ENCODE measurements at places on chromosomes 7 and 10.

GRCh38 chr10:78212060-78212785 is 178.6 kb downstream of the RPS24 start:
- peak; percentile 67 for DNase-seq

DNA sequence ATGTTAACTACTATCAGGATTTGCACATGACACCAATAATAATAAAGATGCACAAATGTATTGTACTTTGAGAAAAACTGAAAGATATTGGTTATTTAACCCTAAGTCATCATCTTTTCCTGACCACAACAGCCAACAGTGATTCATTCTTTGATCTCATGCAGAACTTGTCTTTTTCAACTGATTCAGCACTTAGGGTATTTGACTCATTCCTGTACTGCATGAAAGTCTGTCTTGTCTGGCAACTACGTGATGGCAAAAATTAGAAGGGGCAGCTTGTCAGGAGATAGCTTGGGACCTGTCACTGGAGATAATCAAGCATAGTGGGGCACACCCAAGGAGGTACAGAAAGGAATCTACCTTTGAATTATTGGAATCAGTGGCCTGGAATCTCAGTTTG is 77.8 kb upstream of the LRRC17 start:
- no peak for DNase-seq

GRCh38 chr7:45690762-45691150 is 116.6 kb downstream of the ADCY1 start:
- no peak for DNase-seq

DNA sequence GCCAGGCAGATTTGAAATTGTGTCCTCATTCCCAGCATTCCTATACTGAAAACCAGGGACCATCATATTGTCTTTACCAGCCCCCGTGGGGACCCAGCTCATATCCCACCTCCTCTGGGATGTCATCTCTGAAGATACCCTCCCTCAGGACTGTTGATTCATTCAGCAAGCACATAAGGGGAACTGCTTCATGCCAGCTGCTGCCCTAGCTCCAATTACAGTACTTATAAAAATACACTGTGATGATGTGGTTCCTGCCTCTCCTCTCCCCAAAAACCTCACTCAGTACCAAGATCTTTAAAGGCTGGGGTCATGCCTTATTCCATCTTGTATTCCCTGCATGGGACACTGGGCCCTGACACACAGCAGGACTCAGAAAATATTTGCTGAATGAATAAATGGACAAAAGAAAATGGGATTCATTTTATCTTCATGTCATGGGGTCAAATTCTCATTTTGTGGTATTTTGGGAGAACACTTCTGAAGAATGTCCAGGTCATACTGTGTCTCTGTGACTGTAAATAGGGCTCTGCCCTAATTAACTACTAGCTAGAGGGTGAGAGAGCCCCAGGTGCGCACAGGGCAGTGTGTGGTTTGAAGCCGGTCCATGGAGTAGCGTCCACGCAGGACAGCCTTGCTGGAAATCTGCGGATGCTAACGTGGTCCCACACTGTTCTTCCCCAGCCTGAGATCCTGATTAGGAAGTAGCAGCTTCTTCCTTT is 29.0 kb upstream of the DAGLB start:
- no peak for DNase-seq

GRCh38 chr7:130400120-130400572 is 19.9 kb downstream of the CPA1 start:
- no peak for DNase-seq

DNA sequence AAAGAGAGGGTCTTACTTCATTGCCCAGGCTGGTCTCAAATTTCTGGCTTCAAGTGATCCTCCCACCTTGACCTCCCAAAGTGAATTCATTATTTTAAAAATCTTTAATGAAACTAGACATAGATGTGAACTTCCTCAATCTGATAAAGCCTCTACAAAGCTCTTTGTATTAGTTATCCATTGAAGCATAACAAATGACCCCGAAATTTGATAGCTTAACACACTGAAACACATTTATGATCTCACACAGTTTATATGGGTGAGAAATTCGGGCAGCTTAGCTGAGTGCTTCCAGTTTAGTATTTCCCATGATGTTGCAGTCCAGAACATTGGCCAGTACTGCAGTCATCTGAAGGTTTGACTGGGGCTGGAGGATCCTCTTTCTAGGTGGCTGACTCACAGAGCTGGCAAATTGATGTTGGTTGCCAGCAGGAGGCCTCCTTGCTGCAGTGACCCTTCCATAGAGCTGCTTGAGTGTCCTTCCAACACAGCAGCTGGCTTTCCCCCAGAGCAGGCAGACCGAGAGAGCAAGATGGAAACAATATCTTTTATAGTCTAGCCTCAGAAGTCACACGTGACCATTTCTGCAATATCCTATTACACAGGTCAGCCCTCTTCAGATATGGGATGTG is 16.6 kb upstream of the WNT8B start:
- no peak for DNase-seq

DNA sequence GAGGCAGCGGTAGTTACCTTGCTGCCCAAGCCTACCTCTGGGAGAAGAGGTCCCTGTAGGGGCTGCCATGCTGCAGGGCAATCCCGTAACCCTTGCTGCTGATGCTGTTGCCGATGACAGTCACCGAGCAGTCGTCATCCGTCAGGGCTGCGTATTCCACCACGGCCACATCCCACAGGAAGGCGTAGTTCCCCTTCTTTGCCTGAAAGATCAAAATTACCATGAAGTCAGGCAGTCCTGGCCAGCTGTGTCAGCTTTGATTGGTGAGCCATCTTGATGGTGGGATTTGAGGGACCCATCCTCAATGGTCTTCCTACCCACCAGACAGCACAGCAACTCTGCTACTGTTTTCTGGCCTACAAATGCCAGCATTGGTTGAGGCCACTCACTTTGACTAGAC is 746.8 kb downstream of the GRID1 start:
- no peak for DNase-seq

DNA sequence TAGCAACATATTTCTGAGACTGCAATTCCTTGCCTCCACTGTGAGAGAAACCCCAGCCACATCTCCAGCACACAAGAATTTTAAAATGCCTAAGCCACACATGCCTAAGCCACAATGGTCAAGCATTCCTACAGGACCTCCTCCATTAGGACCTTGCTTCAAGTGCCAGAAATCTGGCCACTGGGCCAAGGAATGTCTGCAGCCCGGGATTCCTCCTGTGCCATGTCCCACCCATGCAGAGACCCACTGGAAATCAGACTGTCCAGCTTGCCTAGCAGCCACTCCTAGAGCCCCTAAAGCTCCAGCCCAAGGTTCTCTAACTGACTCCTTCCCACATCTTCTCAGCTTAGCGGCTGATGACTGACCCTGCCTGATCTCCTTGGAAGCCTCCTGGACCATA is 117.5 kb downstream of the AHR start:
- no peak for DNase-seq

DNA sequence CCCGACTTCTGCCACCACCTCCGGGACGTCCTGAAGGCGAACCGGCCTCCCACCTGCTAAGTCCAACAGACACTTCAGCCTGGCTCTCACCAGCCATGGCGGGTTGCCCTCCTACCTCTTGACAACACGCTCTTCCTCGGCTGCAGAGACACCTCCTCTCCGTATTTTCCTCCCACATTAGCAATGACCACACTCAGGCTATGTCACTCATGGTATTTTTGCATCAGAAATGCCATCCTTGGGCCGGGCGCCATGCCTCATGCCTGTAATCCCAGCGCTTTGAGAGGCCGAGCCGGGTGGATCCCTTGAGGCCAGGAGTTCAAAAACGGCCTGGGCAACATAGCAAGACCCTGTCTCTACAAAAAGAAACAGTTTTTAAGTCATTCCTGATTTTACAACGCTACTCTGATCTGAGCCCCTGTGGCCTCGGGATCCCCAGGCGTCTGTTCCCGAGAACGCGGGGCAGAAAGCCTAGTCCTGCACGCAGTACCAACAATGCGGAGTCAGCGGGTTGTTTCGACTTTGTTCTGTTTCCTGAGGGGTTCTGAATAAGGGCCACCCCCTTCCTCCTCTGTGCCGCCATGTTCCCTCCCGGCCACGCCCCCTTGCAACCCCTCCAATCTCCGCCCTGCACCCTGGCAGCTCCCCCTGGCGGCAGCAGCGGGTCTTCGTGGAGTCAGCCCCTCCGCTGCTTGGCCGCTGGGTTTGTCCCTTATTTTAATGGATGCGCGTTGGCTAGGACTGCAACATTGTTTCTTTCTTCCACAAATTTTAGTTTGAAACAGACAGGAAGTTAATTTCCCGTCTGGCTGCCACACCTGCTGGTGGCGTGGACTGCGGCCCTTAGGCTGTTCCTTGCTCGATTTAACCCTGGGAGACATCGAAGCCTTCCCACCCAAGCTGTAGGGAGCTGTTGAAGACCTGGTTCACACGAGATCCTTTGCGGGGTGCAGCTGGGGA is 9.7 kb upstream of the ZFAND2A start:
- no peak for DNase-seq

GRCh38 chr10:84784749-84785148 is 456.4 kb downstream of the CCSER2 start:
- DNase-seq = no peak

- no peak for DNase-seq
These were observed 171.0 kb downstream of the SND1 start for GRCh38 chr7:127822822-127823508.

DNA sequence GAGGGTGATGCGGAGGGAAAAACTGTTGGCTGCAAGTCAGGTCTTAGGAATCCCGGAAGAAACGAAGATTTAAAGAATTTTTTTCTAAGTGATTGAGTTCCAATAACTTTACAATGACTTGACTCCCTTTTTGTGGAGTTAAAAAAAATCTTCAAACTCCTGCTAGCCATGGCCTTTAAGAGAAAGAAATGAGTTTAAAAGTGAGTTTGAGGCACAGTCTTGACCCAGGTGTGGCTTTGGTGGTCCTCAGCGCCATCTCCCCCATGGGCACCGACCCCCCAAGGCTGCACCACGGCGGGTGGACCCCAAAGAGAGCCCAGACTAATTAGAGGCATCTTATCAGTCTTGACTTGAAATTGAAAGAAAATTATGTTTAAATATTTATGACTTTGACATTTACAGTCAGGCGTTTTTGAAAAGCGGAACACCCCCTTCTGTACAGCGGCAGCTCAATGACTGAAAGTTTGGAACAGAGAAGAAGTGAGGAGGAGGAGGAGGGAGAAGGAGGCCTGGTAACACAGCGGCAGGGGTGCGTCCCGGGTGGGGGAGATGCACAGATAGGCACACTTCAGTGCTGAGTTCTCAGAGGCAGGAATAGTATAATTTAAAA is 349.6 kb downstream of the DNAJB6 start:
- DNase-seq = no peak

GRCh38 chr7:132544025-132544424 is 32.2 kb downstream of the PLXNA4 start:
- DNase-seq = no peak

GRCh38 chr7:152462995-152463708 is 27.3 kb upstream of the KMT2C start:
- DNase-seq = peak; percentile 93

DNA sequence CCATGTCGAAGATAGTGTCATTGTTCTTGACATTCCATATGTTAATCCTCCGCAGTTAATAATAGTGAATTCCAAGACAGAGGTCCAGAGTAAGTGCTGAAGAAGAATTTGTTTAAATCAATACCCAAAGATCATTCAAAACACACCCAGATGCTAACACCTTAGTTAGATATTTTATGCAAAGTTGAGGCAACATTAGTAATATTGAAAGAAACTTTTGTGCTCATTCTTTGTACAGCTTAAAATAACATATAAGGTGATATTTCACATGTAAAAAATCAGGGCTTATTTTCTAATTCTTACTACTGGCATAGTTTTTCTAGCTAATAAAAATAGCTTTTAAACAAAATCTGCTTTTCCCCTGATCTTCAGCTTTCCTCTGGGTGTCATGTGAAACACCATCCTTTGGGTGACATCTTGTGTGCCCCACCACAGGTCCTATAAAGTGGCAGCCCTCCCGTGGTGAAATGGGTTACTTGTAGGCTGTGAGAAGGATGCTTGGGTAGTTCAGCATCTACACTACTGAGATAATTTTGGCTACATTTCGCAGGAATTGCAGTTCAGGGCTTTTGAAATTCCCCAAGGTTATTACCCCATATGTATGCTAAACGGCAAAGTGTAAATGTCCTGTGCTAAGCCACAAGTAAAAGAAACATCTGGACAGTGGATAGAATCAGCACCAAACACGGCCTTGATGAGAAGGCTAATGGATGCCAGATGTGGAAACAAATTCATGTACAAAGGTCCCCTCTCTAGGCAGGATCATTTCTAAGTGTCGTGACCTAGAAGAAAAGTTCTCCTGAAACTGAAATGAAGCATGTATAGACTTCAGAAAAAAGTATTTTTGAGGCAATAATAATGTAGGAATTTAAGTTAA is 105.4 kb downstream of the GRM3 start:
- no peak for DNase-seq

GRCh38 chr7:18189500-18190126 is 162.0 kb upstream of the PRPS1L1 start:
- DNase-seq = no peak

DNA sequence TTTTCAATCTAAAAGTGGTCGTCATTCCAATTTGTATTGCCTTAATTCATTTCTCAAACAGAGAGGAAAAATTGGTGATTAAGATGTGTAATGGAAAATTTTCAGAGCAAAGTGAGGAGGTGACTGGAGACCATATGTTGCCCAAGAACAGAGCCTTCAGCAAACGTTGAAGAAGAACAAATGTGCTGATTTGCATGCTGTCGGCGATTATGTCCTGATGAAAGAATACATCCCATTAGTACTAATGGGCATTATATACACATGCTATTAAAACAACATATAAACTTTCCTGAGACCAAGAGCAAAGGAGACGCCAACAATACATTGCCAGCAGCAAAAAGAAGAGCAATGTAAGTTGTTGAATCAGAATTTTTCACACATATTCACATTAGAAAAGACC is 100.0 kb upstream of the ARID5B start:
- no peak for DNase-seq

- no peak for DNase-seq
These were observed 180.8 kb upstream of the SVIL start for GRCh38 chr10:29815572-29815971.

- no peak for DNase-seq
These were observed 234.1 kb downstream of the PTEN start for GRCh38 chr10:88097536-88097935.

DNA sequence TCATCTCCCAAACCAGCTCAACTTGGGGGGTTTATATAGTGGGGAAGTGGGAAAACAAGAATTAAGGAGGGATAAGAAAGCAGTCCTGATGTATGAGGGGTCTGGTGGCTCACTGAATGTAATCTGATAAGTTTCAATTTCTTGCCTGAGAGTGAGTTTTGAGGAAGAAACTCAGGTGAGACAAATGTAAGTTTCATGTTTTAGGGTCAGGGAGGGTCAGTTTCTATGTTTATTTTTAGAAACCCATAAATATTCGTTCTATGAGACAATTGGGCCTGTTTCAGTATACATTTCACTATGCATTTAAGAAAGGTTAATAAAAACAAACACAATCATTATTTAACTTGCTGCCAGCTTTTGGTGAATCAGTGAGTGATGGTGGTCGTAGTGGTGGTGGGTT is 128.0 kb upstream of the MBL2 start:
- DNase-seq = no peak

DNA sequence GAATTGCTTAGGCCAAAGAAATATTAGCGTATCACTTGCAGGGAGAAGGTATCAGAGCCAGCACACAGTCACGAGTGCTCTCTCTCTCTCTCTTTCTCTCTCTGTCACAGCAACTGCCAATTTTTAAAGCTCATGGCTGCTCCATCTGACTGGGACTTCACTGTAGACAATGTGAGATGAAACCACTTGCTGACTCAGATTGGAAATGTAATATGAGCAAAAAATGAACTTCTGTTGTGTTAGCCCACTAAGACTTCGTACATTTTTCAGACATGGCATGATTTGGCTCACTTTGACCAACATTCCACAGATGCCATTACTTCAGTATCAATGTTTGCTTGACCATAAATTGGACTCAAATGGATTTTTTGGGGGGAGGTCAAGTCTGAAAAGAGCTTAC is 68.1 kb downstream of the DGKB start:
- peak; percentile 81 for DNase-seq

GRCh38 chr10:22481106-22481505 is 135.8 kb downstream of the SPAG6 start:
- DNase-seq = no peak

Measured in NCI-H1092 treated with DMSO at 0.1 percent for 48 hours (cell line).